ENCODE measurements at places on chromosomes 4 and X.

GRCh38 chrX:97027384-97027922 is 143.7 kb downstream of the RPA4 start:
- peak; percentile 12 for DNase-seq

- DNase-seq, result no peak
These were observed 125.2 kb downstream of the NHS start for GRCh38 chrX:17500145-17500579.

- no peak for DNase-seq
These were observed 9.4 kb downstream of the KLF3 start for GRCh38 chr4:38673130-38673978.

DNA sequence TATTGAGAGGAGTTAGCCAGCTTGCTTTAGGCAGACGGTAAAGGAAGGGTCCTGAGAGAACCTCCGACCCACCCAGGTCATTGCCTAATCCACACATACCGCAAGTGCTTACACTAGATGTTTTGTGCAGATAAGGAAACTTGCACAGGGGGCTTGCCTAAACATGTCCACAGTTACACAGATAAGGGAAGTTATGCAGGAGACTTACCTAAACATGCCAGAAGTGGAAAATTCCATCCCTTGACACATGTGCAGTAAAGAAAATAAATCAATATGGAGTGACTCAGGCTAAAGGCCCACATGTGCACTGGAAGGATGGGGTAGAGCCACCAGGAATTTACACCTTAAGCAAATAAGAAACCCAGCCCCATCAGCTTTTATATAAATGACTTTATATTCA is 232.8 kb upstream of the HDX start:
- no peak for DNase-seq

- DNase-seq, result no peak
These were observed 228.8 kb downstream of the EVC2 start for GRCh38 chr4:5479518-5480060.

DNA sequence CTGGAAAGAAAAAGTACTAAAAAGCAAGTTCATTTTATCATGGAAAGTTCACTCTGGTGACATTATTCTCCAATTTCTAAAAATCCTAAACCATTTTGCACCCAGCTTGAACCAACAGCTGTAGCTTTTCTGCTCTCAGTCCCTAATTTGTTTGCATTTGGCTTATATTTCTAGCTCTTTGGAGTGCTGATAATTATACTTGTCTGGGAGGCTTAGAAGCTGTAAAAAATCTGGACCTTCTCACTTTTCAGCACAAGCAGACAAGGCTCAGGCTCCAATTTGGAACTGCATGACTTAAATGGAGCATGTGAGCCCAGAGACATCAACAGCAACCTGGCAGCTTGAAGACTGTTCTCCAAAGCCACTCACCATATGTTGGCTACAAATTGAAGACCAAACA is 170.9 kb upstream of the PCDH18 start:
- peak; percentile 78 for DNase-seq

DNA sequence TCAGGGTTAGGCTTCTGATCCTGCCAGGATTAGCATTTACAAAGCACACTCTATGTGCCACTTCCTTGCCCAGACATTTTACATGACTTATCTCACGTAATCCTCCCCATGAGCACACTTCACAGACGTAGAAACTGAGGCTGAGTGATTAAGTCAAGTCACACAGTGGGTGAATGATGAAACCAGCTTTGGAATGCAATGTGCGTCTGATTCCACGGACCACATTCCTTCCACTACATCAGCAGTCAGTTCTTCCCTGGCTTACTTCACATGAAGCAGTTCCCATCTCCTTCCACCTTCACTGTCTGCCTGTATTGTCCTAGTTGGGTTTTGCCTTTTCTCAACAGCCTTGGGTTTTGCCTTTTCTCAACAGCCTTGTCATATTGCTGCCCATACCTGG is 134.3 kb upstream of the PPARGC1A start:
- no peak for DNase-seq

GRCh38 chrX:35166023-35166422 is 223.4 kb downstream of the FAM47B start:
- no peak for DNase-seq
